ENCODE measurements at places on chromosomes 3 and 15.
A peak's percentile ranks its signal among the peaks of the same experiment; 100 is the strongest.

GRCh38 chr15:92971713-92972112 is 71.6 kb downstream of the CHD2 start:
- DNase-seq: no peak

GRCh38 chr3:155331078-155331477 is 37.6 kb upstream of the STRIT1 start:
- DNase-seq: no peak

DNA sequence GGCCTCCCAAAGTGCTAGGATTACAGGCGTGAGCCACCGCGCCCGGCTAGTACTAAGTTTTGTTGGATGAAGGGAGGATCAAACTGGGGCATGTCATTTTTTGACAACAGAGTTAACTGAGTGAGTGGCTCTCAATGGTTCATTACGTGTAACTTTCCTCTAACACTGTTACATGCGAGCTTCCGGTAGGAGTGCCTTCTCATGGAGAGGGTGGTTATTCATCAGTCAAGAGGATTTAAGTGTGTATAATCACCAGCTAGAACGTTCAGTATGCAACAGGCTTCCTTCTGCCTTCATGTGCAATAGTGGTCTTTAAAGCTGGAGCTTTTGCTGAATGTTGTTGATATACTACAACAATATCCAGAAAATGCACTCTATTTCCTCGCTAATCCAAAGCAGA is 19.1 kb upstream of the GOLGA8A start:
- peak; percentile 26 for DNase-seq

DNA sequence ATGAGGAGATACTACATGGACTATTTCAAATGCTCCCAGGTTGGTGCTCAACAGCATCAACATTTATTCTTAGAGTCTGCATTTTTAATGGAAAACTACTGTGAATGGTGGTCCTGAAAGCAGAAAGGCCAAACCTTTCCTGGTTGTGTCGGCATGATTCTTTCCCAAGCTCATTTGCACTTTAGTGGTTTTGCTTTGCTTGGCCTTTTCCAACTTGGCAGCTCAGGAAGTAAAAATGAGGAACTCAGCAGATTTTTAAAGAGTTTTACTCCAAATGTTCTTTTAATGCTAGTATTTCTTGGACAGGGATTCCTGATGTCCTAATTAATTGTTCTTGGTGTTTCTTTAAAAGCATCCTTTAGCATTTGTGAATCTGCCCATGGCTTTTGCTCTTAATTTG is 197.4 kb downstream of the SLC9A9 start:
- DNase-seq: no peak

GRCh38 chr3:155745795-155746550 is 1.1 kb upstream of the PLCH1 start:
- DNase-seq: peak; percentile 48

- no peak for DNase-seq
Observed at GRCh38 chr15:26661748-26662147, 111.1 kb downstream of the GABRB3 start.

DNA sequence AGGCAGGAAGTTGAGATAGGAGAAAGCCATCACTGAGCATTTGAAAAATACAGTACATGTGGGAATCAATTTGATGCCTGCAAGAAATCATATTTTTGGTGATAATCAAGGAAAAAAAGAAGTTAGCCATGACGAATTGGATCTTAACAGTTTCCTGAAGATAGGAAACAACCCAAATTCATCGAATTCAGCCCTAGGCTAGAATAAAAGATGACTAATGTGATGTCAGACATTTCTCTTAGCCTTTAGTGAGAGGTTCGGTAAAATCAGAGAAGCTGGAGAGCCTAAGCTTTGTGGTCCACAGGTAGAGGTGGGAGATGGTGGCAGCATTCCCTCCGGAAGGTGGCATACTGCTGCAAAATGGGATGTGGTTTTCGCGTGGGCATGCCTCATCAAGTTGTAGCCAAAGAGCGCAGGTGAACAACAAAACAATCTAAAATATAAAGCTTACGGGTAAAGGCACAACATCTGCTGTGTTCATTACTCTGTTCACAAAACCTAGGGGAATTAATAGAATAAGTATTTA is 144.1 kb upstream of the ALCAM start:
- no peak for DNase-seq

DNA sequence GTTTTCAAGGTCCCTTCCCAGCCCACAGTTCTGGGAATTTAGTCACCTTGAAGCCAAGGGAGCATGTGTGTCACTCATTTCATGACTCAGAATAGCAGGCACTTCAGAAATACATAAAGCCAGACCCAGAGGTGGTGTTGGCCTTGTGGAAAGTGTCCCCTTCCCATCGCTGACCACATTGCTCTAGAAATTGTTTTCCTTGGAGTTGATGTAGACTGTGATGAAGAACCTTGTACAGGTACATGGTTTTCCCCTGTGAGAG is 158.8 kb downstream of the SLCO3A1 start:
- no peak for DNase-seq

DNA sequence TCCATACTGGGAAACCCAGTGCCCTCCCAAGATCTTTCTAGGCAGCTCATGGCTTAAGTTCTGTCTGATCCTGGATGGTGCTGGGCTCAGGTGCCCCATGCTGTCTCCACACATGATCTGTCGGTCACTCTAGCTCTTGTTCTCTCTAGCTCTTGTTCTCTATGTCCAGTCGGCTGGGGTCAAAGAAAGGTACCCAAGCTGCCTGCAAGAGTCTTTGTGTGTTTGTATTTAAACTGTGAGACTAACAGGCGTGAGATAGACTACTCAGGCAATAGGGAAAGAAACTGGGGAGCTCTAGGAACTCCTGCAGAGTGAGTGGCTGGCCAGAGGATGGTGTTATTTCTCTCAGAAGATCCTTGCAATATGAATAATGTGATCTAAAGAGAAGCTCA is 40.2 kb downstream of the GPR156 start:
- no peak for DNase-seq

GRCh38 chr15:33086500-33087121 is 107.9 kb downstream of the FMN1 start:
- no peak for DNase-seq

GRCh38 chr15:40280260-40281056 is 2.4 kb downstream of the ANKRD63 start:
- DNase-seq: no peak

DNA sequence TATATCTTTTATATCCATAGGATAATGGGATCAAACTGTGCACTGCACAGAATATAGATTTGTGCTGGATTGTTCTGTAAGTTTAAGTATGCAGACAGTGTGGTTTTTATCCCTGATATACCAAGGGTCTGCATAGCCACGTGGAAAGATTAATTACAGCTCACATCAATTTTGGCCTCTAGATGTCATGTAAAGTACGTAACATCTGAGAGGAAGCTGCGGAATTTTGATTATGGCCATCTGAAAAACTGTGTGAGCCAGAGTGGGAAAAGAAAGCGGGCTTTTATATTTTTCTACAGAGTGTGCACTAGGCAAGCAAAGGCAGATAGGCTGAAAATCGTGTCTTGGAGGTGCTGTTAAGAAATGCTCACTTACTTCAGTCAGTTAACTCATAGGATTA is 562.7 kb downstream of the GBE1 start:
- no peak for DNase-seq

- no peak for DNase-seq
Observed at GRCh38 chr15:89543389-89543788, 31.9 kb upstream of the TICRR start.

GRCh38 chr3:166526881-166527280 is 689.7 kb upstream of the BCHE start:
- DNase-seq: no peak

GRCh38 chr3:39138804-39139415 is 14.5 kb downstream of the CSRNP1 start:
- DNase-seq: no peak

- DNase-seq: no peak
Observed at GRCh38 chr15:27784107-27784506, 315.0 kb downstream of the OCA2 start.

DNA sequence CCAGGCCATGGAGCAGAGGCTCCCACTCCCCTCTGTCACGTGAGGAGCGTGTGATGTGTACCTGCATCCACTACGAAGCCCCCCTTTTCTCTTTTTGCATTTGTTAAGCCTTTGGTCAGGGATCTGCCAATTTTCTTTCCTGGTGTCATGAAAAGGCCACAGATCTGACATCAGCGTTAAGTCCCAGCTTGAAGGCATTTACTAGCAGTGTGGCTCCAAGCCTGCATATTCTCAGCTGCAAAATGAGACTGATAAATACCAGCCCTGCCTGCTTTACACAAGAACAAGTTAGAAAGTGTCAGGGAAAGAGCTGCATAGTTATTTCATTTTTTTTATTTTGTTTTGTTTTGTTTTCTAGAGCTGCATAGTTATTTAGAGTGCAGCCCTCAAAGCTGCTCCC is 2.3 kb upstream of the ANKRD63 start:
- DNase-seq: no peak

DNA sequence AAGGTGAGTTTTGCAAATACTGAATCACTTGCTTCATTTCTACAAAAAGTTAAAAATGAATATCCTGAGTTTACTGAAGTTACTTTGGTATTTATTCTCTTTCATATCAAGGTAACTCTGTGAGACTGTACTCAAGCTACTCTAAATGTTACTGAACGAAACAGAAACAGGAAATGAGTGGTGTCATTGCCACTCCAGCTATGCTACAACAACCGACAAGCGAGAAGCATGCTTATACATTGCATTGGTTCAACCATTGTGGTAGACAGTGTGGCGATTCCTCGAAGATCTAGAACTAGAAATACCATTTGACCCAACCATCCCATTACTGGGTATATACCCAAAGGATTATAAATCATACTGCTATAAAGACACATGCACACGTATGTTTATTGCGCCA is 313.2 kb upstream of the THBS1 start:
- no peak for DNase-seq

GRCh38 chr3:133886031-133886722 is 9.5 kb downstream of the RAB6B start:
- no peak for DNase-seq

GRCh38 chr3:140972833-140973232 is 31.2 kb downstream of the SLC25A36 start:
- no peak for DNase-seq

GRCh38 chr15:47685141-47685870 is 32.0 kb upstream of the SEMA6D start:
- no peak for DNase-seq

DNA sequence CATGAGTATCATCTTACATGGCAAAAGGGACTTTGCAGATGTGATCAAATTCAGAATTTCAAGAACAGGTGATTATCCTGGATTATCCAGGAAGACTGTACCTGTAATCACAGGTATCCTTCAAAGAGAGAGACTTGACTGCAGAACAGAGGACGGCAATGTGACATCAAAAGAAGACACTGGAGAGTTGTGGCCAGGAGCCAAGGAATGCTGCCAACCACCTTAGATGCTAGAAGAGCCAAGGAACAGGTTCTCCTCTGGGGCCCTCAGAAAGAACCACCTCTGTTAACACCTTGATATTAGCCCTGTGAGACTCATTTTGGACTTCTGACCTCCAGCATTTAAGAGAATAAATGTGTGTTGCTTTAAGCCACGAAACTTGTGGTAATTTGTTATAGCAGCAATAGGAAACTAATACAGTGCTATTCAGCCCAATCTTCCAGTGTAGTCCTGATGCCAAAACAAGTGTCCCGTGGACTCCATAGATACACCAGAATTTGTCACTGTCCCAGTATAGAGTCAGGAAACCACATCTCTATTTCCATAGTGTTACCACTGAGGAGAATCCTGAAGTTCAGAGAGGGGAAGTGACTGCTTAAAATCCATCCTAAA is 330.6 kb upstream of the TLE3 start:
- no peak for DNase-seq

- DNase-seq: no peak
Observed at GRCh38 chr15:39641191-39641889, 60.5 kb downstream of the THBS1 start.

DNA sequence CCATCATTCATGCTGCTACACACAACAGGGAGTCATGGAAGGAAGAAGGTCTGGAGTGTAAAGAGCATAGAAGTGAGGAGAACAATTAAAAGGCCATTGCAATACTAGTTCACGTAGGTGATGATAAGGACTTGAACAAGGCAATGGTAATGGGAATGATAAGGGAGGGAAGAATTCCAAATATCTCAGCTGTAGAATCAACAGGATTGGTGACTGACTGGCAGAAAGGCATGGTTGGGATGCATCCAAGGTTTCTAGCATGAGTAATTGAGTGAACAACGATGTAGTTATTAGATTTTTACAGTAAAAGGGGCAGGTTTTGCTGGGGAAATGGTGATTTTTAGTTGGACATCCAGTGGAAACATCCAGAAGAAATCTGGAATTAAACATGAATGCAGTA is 2.4 kb upstream of the SEC62 start:
- DNase-seq: no peak

DNA sequence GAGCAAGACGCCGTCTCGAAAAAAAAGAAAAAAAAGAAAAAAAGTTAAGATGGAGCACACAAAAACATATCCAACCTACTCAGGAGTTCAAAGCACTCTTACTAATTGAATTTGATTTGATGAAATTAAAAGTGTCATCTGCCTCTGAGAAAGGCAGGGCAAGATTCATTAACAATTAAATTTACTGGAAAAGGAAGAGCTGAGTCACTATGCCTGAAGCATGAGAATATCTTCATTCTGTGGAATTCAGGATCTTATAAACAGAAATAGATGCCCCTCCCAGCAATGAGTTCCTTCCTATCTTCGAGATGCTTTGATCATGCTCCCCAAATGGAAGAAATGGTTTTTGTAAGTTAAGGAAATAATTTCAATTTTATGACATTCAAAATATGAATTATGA is 61.0 kb upstream of the ST3GAL6 start:
- DNase-seq: no peak

- no peak for DNase-seq
Observed at GRCh38 chr3:193831495-193832455, 238.8 kb downstream of the OPA1 start.

GRCh38 chr15:58146749-58147148 is 8.6 kb downstream of the AQP9 start:
- DNase-seq: no peak

- DNase-seq: no peak
Observed at GRCh38 chr15:74253211-74253921, 17.2 kb downstream of the CCDC33 start.

DNA sequence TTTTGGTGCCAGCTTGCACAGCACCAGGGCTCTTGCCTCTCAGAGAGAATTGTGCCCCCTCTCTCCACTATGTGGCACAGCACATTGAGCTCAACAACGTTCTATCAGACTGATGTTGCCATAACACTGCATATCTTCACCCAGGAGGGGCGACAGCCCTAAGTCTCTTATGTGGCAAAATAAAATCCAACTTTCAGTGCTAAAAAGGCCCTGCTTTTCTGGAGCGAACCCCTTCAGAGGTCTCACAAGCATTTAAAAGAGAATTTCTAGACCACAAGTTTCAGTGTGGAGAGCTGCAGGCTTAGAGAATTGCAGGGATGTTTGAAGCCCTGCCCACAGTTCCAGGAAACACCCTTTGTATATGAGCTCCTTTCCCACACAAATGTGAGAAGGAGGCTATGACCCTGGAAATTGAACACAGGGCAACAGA is 85.5 kb downstream of the LIPC start:
- DNase-seq: no peak

GRCh38 chr3:123880998-123881561 is 3.1 kb downstream of the MYLK start:
- DNase-seq: no peak

- DNase-seq: no peak
Observed at GRCh38 chr15:22942877-22943276, 37.3 kb downstream of the CYFIP1 start.

Data from upper lobe of left lung (tissue), 6 donors.